ENCODE measurements at places on chromosomes 4 and X. TPM values are rescaled to one million over a fixed set of nuclear protein-coding genes. Genes with fewer than 3 reads are reported as not detected.

TMPRSS11B gene
- not detected for total RNA-seq

FGD1 gene
- 6.6 TPM for total RNA-seq

SCD5 gene
- total RNA-seq = 14.0 TPM

TRPC3 gene
- 0.15 TPM for total RNA-seq

All from right atrium auricular region (tissue), 2 donors.